ENCODE measurements at places on chromosomes 5 and 9.

DNA sequence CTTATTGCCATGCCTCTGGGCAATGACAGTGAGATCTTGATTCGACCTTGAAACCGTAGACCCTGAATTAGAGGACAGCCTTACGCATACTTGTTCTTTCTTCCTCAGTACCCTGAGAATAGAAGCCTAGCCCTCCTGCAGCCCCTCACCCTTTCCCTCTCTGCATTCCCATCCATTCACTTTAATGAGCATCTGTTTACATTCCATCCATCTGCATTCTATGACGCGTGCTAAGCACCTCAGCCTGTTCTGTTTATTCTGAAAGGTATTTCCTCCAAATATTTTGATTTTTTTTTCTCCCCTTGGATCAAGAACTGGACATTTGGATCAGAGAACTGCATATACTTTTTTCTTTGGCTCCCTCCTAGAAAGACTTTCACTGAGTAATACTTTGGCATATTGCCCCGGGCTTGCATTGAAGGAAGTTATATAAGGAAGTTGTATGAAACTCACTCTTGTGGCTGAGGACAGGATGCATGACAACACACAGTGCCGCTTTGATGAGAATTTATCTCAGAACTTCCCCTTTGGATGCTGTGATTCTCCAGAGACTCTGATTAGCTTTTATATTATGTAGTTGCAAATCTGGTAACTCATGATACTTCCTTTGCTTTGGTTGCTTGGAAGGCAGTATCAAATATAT is 15.7 kb downstream of the TMEM8B start:
- peak overlapping the region; percentile 30 for H3K27ac ChIP-seq
- DNase-seq = no peak
- H3K36me3 ChIP-seq = peaks cover 2% of the 10 kb centered on the region
- no peaks in the 10 kb centered on the region for H3K27me3 ChIP-seq
- peak overlapping the region; percentile 19 for H3K4me3 ChIP-seq
- H3K4me1 ChIP-seq = peaks cover 26% of the 10 kb centered on the region

GRCh38 chr9:112011051-112011620 is 114.5 kb downstream of the UGCG start:
- no peak for DNase-seq
- H3K27ac ChIP-seq = no peak overlapping the region
- H3K27me3 ChIP-seq = peaks cover 15% of the 10 kb centered on the region
- no peak overlapping the region for H3K4me3 ChIP-seq
- H3K4me1 ChIP-seq = peaks cover 20% of the 10 kb centered on the region
- H3K36me3 ChIP-seq = no peaks in the 10 kb centered on the region

- DNase-seq = peak; percentile 33
- peaks cover 5% of the 10 kb centered on the region for H3K4me1 ChIP-seq
- peak overlapping the region; percentile 72 for H3K4me3 ChIP-seq
- no peaks in the 10 kb centered on the region for H3K36me3 ChIP-seq
- H3K27me3 ChIP-seq = peaks cover 46% of the 10 kb centered on the region
Measured at GRCh38 chr9:77647267-77648233, 572 bp downstream of the GNA14 start.

DNA sequence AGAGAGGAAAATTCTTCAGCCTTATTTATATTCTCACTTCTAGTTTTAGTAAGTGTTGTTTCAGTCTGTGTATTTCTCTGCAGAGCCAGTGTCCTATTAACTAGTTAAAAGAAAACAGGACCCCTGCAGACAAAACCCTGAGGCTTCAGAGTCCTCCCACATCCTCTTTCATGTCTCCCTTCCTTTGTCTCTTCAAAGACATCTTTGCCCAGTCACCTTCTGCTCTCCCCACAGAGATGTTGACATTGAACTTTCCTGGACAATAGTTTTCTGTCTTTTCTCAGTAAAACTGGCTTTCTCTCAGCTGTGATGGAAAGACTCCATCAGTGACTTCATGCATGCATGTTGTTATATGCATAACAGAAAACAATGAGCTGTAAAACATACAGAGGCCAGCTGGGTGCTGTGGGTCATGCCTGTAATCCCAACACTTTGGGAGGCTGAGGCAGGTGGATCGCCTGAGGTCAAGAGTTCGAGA is 20.2 kb downstream of the GRAMD2B start:
- no peak for DNase-seq
- peaks cover 17% of the 10 kb centered on the region for H3K36me3 ChIP-seq
- no peaks in the 10 kb centered on the region for H3K27me3 ChIP-seq

GRCh38 chr9:126009047-126009446 is 261.9 kb downstream of the PBX3 start:
- H3K4me1 ChIP-seq = no peaks in the 10 kb centered on the region
- no peak for DNase-seq
- no peaks in the 10 kb centered on the region for H3K36me3 ChIP-seq
- no peak overlapping the region for H3K27ac ChIP-seq

DNA sequence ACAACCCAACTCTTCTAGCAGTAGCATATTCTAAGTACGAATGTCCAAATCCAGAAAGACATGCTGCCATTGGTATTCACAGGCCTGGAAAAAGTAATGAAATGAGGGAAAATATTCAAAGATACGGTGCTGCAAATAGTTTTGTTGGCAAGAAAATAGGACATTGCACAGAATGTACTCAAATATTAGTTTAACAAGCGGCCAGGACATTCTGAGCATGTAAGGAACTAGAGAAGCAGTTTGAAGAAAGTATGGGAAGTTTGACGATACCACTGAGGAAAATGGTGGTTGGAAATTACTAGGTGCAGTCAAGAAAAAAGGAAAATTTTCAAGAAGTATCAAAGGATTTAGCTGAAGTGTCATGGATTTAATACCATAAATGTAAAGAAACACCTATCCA is 468.0 kb upstream of the GRIN3A start:
- no peak overlapping the region for H3K4me3 ChIP-seq
- H3K36me3 ChIP-seq = no peaks in the 10 kb centered on the region
- no peak for DNase-seq
- H3K27me3 ChIP-seq = no peaks in the 10 kb centered on the region
- no peak overlapping the region for H3K27ac ChIP-seq
- no peaks in the 10 kb centered on the region for H3K4me1 ChIP-seq

DNA sequence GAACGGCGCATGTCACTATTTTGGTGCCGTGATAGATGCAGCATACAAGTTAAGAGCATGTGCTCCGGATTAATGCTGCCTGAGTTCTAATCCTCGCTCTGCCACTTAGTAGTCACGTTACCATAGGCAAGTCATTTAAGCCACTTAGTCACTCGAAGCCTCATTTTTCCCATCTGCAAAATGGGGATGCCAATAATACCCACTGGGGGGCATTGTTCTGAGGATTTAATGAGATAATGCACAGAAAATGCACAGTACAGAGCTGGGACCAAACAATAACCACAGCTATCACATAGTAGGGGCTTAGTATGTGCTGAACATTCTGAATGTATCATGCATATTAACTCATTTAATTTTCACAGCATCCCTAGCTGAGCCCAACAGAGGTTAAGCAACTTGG is 9.1 kb downstream of the NIPAL4 start:
- H3K4me3 ChIP-seq = no peak overlapping the region
- H3K4me1 ChIP-seq = peaks cover 15% of the 10 kb centered on the region
- H3K27me3 ChIP-seq = no peaks in the 10 kb centered on the region
- H3K27ac ChIP-seq = no peak overlapping the region
- peaks cover 9% of the 10 kb centered on the region for H3K36me3 ChIP-seq

DNA sequence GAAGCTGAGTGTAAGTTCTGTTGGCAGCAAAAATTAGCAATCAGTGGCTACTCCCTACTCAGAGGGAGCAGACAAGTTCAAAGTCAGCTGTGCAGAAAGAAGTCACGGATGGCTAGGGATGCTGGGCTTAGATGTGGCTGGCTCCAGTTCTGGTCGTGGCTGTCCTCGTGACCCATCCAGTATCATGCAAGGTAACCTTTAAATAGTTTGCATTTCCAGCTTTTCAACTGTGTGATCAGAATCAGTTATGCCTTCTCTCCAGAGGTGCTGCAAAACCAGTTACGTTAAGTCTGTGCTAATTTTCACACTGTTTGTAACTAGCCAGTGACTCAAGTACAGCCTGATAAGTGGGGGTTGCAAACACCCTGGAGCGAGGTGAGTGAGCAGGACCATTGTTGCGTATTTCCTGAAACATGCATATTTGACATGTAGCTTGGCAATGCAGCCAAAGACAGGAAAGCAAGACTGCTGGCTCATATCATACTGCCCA is 302.4 kb downstream of the ATPSCKMT start:
- no peak overlapping the region for H3K27ac ChIP-seq
- H3K27me3 ChIP-seq = no peaks in the 10 kb centered on the region
- no peak for DNase-seq
- no peaks in the 10 kb centered on the region for H3K36me3 ChIP-seq
- no peaks in the 10 kb centered on the region for H3K4me1 ChIP-seq

DNA sequence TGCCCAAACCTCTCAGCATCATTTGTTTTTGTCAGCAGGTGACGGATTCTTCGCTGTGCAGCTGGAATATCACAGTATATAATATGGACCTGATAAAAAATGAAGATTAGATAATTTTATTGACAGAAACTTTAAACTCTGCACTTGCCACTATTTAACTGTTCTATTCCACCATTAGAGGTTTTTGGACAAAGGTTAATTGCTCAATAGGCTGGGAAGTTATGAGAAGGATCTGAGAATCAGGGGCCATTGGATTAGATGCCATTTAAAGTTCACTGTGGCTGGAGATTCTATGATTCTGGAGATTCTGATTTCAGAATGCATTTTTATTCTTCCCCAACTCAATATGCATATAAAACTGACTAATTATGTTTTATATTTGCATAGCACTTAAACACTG is 59.8 kb upstream of the ANXA1 start:
- H3K4me1 ChIP-seq = peaks cover 3% of the 10 kb centered on the region
- H3K4me3 ChIP-seq = no peak overlapping the region
- H3K27me3 ChIP-seq = peaks cover 4% of the 10 kb centered on the region
- no peak for DNase-seq
- no peak overlapping the region for H3K27ac ChIP-seq

GRCh38 chr5:75701856-75702255 is 15.4 kb downstream of the POC5 start:
- DNase-seq = no peak
- no peak overlapping the region for H3K4me3 ChIP-seq
- peaks cover 34% of the 10 kb centered on the region for H3K36me3 ChIP-seq
- H3K27ac ChIP-seq = no peak overlapping the region
- no peaks in the 10 kb centered on the region for H3K4me1 ChIP-seq

- no peak for DNase-seq
- no peak overlapping the region for H3K27ac ChIP-seq
Measured at GRCh38 chr9:76297721-76298239, 96.4 kb downstream of the RFK start.

DNA sequence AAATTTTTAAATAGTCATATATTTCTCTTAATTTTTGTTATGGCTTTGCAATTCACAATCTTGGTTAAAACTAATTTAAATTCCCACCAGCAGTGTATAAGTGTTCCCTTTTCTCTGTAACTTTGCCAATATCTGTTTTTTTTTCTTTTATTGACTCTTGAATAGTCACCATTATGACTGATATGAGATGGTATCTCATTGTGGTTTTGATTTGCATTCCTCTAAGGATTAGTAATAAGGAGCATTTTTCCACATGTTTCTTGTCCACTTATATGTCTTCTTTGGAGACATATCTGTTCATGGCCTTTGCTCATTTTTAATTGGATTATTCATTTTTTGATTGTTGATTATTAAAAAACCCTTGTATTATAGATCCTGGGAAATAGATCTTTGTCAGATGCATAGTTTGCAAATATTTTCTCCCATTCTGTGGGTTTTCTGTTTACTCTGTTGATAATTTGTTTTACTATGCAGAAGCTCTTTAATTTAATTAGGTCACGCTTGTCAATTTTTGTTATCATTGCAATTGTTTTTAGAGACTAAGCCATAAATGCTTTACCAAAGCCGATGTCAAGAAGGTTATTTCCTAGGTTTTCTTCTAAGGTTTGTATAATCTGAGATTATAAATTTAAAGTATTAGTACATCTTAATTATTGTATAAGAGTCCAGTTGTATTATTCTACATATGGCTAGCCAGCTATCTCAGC is 610.9 kb downstream of the CHSY3 start:
- H3K4me3 ChIP-seq = no peak overlapping the region
- H3K27me3 ChIP-seq = no peaks in the 10 kb centered on the region
- H3K36me3 ChIP-seq = no peaks in the 10 kb centered on the region
- no peaks in the 10 kb centered on the region for H3K4me1 ChIP-seq

DNA sequence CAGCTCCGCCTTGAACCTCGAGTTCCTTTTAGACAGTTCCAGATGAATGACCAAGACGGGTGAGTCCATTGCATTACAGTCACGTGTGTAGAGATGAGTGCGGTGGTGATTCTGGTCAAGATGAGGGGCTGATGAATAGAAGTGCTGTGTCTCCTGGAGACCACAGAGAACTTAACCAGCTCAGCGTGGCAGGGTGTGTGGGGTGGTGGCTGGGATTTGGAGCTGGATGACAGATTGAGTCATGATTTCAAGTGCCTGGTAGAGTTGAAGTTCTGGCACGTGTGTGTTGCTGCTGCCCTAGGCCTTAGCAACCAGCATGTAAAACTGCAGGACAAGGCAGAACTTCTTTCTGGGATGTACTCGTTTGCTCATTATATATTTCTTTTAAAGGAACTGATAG is 53.3 kb downstream of the PRRC2B start:
- no peak overlapping the region for H3K4me3 ChIP-seq
- no peak for DNase-seq
- peaks cover 57% of the 10 kb centered on the region for H3K36me3 ChIP-seq

DNA sequence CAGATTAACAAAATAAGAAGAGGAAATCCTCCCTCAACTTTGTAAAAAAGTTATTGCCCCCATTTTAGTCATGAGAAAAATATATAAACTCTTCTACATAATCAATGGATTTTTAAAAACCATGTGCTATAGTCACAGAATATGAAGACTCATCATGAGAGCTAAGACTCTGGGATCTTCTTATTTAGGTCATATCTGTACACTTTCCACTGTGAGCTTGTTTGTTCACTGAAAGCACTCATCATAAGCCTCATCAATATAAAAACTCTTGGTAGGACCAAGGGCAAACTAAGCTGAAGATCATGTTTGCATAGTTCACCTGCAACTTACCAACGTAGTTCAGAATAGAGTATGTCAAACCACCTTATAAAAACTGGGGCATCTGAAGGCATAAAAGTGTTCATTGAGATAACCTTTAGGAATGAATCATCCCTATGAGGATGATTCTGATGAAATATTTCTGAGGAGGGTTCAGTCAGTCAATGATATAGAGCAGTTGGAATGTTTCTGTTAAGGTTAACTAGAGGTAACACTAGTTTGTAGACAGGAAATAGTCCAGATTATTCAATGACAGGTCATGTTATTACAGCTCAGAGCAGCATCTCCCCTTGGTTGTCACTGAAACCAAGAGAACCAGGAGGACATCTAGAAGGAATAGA is 289.9 kb upstream of the SMC2 start:
- H3K4me1 ChIP-seq = peaks cover 1% of the 10 kb centered on the region
- DNase-seq = no peak
- H3K4me3 ChIP-seq = no peak overlapping the region
- H3K27ac ChIP-seq = no peak overlapping the region

DNA sequence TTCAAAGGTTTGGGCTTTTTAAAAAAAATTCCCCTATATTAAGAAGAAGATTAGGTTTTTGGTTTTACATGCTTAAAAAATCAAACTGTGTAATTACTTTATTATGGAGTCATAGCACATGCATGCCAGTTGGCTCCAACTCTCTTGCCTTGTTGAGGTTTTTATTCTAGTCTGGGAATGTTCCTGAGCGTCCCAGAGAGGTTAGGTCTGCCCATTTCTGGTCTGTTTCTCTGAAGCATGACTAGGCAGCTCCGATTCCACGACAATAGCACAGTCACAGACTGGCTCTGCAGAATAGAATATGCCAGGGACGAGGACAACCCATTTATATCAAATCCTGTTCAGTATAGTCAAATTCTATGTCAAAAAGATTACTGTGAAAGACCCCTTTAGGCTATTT is 217.0 kb downstream of the PCSK5 start:
- peaks cover 16% of the 10 kb centered on the region for H3K36me3 ChIP-seq
- DNase-seq = no peak
- H3K27me3 ChIP-seq = no peaks in the 10 kb centered on the region
- no peak overlapping the region for H3K27ac ChIP-seq

Data from activated naive CD8-positive, alpha-beta T cell treated with anti-CD3 and anti-CD28 coated beads, Interleukin-2, amount 10 ng/mL, durations not matched to agents 7 days and 5 days (primary cell).